ENCODE measurements at places on chromosomes 4 and X.

- DNase-seq = no peak
These were observed 1020.9 kb upstream of the INTU start for GRCh38 chr4:126611900-126612299.

DNA sequence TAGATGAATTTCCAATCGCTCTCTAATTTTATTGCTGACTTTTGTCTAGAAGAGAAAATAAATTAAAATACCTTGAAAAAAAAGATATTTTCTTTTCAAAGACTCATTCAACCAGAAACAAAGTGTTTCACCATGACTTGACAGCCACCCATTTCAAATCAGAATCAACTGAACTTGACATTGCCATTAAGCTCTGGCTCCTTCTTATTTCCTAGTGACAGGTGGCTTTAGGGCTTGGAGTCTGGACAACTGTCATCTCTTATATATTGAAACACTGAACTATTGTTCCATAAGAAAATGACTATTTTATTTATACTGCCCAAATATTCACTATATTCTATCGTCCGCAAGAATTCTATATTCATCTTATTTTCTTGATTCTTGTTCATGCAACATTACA, 229.2 kb downstream of the SLC39A8 start:
- DNase-seq = no peak

DNA sequence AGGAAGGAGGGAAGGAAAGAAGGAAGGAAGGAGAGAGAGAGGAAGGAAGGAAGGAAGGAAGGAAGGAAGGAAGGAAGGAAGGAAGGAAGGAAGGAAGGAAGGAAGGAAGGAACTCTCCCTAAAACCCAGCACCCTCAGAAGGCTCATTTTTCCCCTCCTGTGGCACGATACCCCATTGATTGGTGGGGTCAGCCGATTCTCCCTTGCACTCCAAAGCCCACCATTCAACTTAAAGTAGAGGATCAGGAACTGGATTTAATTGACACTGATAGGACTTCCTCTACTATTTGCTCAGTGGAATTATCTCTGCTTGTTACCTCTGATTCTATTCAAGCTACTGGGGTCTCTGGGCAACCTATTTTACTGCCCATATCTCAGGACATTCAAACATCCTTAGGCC, 199.2 kb upstream of the MAOA start:
- no peak for DNase-seq

DNA sequence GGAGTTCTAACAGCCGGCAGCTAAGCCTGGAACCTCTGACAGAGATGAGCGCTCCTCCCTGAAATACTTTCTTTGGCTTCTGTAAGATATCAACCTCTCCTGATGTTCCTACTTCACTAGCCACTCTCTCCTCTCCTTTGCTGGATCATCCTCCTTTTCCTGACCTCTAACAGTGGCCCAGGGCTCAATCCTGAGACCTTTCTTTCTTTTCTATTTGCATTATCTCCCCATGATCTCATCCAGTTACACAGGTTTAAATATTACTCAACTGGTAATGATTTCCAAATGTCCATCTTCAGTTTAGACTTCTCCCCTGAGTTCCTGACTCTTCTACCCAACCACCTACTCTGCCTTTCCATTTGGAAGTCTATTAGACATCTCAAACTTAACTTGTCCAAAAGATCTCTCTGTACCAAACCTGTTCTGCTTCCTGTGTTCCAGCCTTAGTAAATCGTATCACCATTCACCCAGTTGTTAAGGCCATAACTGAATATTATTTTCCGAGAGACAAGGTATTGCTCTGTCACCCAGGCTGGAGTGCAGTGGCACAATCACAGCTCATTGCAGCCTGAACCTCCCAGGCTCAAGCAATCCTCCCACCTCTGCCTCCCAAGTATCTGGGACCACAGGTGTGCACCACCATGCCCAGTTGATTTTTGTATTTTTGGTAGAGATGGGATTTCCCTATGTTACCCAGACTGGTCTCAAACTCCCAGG, 41.1 kb downstream of the RFC1 start:
- no peak for DNase-seq

- no peak for DNase-seq
These were observed 86.8 kb downstream of the GATB start for GRCh38 chr4:151673908-151674520.

DNA sequence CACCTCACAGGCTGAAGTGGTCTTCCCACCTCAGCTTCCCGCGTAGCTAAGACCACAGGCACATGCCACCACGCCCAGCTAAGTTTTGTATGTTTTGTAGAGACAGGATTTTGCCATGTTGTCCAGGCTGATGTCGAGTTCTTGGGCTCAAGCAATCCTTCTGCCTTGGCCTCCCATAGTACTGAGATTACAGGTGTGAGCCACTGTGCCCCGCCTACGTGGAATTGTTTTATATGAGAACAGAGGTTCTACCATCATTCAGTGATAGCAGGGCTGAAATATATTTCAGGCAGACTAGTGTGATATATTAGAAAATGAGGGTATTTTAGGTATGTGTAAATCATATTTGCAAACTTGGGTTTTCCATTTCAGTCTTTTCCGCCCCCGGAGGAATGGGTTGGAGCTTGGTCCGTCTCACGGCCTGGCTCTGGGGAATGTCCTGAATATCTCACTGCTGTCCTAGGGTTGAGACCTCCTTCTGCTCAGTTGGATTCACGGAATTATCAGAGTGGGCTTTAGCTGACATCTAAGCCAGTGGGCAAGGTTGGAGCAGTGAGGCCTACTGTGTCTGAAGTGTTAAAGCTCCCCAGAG, 19.9 kb downstream of the NSD2 start:
- DNase-seq = no peak

DNA sequence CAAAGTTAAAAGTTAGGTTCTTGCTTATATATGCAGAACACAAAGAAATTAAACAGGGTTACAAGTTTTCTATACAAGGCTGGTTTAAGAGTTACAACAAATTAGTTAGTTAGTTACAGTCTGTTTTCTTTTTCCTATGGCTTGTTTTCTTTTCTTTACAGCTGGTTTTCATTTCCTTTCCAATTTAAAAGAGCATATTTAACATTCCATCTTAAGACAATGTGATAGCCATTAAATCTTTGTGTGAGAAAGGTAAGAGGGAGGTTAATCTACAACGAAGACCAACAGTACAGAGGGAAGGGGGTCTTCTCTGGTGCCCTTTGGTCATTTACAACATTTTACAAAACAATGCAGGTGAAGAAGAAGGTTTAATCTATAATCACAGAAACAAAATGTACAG, 290.6 kb downstream of the ZNF674 start:
- no peak for DNase-seq

- DNase-seq = no peak
These were observed 5.8 kb downstream of the MAEA start for GRCh38 chr4:1295405-1296055.

DNA sequence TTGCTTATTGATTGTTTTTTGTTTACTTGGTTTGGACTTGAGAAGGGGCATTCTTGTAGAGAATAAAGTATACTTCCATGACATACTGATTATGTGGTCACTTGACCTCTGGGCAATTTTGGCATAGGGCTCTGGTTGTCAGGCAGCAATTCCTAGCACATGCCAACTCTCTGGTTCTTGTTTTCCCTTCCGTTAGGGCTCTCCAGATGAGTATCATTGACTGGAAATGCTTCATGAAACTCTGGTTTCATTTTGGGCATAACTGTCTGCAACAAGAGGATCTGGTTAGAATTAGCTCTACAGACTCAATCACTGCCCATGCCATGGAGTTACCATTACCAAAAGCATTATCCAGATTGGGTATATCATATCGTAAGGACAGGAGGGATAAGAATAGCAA, 1057.9 kb downstream of the FAT4 start:
- DNase-seq = no peak

- no peak for DNase-seq
These were observed 594.2 kb downstream of the STPG2 start for GRCh38 chr4:97548943-97549583.

- no peak for DNase-seq
These were observed 12.8 kb downstream of the SMIM10L2A start for GRCh38 chrX:135434258-135435138.

- no peak for DNase-seq
These were observed 1145.5 kb upstream of the PCDH10 start for GRCh38 chr4:132003593-132003992.

- no peak for DNase-seq
These were observed 246.0 kb downstream of the FBXW7 start for GRCh38 chr4:152289941-152290340.

GRCh38 chr4:87517621-87518020, 11.6 kb downstream of the SPARCL1 start:
- DNase-seq = no peak

DNA sequence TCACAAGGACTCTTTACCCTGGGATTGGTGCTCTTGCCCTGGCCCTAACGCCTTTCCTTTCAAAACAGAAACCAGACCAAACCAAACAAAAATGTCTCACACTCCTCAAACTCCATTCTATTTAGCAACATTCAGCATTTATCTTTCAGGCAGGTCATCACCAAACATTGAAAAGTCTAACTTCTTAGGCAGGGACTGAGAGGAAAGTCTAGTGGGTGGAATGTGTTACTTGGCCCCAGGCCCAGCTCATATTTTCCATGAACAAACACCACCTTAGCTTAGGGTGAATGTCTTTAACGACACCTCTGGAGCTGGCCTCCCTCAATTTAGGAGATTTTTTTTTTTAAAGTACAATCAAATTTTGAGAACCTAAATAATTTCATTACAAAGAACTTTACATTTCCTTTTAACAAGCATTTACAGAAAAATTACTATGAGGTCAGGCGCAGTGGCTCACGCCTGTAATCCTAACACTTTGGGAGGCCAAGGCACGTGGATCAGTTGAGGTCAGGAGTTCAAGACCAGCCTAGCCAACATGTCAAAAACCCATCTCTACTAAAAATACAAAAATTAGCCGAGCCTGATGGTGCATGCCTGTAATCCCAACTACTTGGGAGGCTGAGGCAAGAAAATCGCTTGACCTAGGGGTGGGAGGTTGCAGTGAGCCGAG, 10.2 kb upstream of the N4BP2 start:
- no peak for DNase-seq

DNA sequence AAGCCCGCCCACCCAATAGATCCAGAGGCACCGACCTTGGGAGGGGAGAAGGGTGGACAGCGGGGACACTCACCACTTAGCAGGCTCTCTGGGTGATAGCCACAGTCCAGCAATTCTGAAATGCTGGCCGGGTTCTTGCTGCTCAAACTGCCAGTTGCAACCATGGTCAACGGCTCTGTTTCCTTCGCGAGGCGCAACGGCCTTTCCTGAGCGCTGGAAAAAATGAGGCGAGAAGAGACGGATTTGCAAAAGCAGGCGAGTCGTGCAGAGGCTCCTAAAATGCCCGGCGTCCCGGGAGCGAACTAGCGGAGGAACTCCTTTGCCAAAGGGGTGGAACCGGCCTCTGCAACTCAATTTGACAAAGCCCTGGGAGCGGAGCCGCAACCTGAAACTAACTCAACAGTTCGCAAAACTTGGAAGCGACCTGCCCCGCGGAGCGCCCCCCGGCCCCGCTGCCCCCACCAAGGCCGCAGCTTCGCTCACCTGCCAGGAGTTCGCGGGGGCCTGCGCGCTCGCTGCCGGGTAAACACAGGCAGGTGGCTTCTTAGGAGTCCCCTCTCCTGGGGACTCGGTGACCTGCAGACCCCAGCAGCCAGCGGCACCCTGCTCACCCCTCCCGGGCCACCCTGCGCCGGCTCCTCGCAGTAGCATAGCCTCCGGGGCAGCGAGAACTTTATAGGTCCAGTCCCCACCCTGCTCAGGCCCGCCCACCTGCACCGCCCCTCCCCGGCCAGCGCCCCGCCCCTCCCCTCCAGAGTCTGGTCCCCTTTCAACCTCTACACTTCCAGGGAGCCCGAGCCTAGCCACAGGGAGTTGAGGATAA, at the start of gene DDIT4L:
DDIT4L (minus strand) TSS at position 649 of the 823 bp plus-strand sequence; CDS start at position 164, 485 bp downstream.
- DNase-seq = no peak

GRCh38 chr4:174012135-174012885, 271.2 kb downstream of the FBXO8 start:
- DNase-seq = no peak

DNA sequence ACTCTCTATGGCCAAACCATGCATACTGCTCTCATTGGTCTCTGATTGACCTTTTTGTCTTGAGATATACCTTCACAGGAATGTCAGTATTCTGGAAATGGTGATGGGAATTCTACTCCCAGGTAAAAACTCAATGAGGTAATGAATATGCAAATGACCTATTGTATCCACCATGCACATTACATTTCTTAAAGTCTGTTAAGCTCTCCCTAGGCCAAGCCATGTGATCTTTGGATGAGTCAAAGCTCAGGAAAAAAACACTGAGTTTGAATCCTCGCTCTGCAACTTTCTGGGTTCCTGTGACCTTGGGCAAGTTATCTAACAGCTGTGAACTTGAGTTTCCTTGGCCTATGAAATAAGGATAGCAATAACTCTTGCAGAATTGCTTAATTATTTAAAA, 175.4 kb downstream of the PPP1R2C start:
- DNase-seq = no peak

DNA sequence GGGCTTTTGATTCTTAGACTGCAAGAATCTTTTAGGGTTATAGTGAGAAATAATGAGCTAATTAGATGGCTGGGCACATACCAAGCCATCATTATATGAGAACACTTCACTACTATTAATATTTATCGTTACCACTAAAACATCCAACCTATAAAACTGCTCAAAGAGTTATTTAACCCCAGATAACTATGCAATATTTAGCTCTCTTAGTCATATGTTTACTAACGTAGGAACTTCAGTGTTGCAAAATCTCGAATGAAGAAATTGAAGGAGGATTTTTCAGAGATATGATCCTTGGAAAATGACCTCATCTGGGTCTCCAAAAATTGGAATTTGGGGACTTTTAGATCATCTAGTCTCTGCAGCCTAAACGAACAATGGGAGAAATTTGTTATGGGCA, 265.0 kb upstream of the RPS6KA3 start:
- DNase-seq = no peak

GRCh38 chrX:116232833-116233232, 62.3 kb downstream of the AGTR2 start:
- no peak for DNase-seq

DNA sequence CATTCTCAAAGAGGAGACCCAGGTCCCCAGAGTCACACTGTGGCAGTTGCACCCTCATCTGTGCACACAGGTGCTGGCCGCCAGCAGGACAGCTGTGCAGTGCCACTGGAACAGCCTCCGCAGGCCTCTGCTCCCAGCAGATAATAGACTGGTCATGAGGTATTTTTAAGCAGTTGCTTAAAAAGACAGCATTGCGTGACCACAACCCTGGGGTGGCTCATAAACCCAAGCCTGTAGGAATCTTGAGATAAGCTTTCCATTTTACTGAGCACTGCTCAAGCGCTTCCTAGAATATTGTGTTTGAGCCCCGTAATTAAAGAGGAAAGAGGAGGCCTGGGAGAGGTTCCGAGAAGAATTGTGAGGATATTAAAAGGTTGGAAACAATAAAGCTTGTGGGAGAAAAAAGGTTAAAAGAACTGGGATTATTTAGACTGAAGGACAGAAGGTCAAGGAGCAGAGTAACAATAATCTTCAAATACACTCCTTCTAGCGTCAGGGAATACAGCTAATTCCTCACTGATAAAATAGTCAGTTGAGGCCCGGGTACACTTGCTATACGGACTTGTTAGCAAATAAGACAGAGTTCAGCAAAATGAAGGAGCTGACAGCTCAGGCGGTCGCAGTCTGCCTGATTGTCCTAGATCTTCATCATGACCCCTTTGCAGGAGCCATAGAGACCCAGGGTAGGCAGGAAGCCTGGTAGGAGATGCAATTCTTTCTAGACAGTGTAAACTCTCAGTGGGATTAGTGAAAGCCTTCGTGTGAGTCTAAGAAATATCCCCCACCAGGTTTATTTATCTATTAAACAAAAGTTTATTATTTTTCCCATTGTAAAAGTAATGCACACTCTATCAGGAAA, 86.2 kb upstream of the KIT start:
- DNase-seq = no peak

- DNase-seq = no peak
These were observed 10.1 kb upstream of the FGG start for GRCh38 chr4:154622598-154622997.
